ENCODE measurements at places on chromosomes 11 and 22. TPM values are rescaled to one million over a fixed set of nuclear protein-coding genes. Genes with fewer than 3 reads are reported as not detected.

Gene ESAM
- 182 TPM for total RNA-seq

Gene GDPD4
- total RNA-seq, result not detected

- H3K27me3 ChIP-seq, result no peaks in the 10 kb centered on the region
- H3K4me3 ChIP-seq, result no peak overlapping the region
- H3K4me1 ChIP-seq, result no peaks in the 10 kb centered on the region
- no peaks in the 10 kb centered on the region for H3K36me3 ChIP-seq
- peak; percentile 67 for DNase-seq
Observed at GRCh38 chr22:17770180-17771077, 3.8 kb downstream of the BID start.

GRCh38 chr22:42273855-42274451, 3.5 kb upstream of the TCF20 start:
- no peaks in the 10 kb centered on the region for H3K27me3 ChIP-seq
- DNase-seq, result no peak
- H3K4me3 ChIP-seq, result no peak overlapping the region
- no peaks in the 10 kb centered on the region for H3K4me1 ChIP-seq
- H3K27ac ChIP-seq, result no peak overlapping the region

Gene HPX
- 3.0 TPM for total RNA-seq

DNA sequence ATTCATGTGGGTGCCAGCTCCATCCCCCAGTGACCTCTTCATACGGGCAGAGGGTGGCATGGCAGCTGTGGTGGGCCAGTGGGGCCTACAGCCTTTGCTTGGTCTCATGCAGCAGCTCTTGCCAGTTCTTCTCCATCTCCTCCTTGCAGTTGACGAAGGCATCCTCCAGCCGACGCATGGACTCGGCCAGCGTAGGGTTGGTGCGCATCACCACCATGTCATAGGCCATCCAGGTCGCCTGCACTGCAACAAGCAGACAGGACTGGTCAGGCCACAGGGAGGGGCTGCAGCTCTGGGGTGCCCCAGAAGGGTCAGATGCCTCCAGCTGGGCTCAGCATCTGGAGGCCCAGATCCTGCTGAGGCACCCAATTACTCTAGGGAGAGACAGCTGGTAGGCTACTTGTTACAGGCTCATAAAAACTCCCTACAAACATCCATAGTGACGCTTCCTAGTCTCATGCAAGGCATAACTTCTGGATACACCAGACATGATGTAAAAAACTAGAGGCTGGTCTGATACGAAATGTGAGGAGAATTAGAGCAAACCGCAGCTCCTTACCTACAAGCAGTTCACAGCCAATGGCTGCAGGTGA, 5.6 kb downstream of the KLHDC7B start:
- H3K4me3 ChIP-seq, result no peak overlapping the region
- no peak overlapping the region for H3K27ac ChIP-seq
- no peaks in the 10 kb centered on the region for H3K4me1 ChIP-seq
- H3K27me3 ChIP-seq, result no peaks in the 10 kb centered on the region
- no peaks in the 10 kb centered on the region for H3K36me3 ChIP-seq

Gene CHRNA10
- total RNA-seq, result 4.0 TPM

Gene DGAT2
- total RNA-seq, result 4.4 TPM

- no peaks in the 10 kb centered on the region for H3K27me3 ChIP-seq
- H3K27ac ChIP-seq, result no peak overlapping the region
- DNase-seq, result no peak
- H3K4me3 ChIP-seq, result no peak overlapping the region
Observed at GRCh38 chr11:100501450-100501849, 185.6 kb upstream of the ARHGAP42 start.

Gene BTBD18
- total RNA-seq, result not detected

- H3K36me3 ChIP-seq, result no peaks in the 10 kb centered on the region
- H3K4me1 ChIP-seq, result no peaks in the 10 kb centered on the region
- H3K27me3 ChIP-seq, result no peaks in the 10 kb centered on the region
- DNase-seq, result no peak
Observed at GRCh38 chr11:112343368-112344039, 82.8 kb upstream of the PLET1 start.

DNA sequence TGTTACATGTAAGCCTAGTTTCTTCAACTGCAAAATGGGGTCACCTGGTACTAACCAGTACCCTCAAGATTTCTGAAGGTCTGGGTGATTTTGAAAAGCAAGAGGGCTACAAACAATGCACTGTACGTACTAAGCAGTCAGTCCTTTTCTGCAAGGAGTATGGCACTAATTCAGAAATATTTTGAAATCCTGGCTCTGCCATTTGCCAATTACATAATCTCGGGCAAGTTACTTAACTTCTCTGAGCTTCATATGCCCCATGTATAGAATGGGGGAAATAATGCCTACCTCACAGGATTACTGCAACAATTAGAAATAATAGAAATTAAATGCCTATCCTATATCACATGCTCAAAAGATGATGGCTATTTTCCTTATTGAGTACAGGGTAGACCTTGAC, 60.7 kb upstream of the CCDC89 start:
- H3K27me3 ChIP-seq, result no peaks in the 10 kb centered on the region
- DNase-seq, result no peak
- no peaks in the 10 kb centered on the region for H3K36me3 ChIP-seq
- H3K4me1 ChIP-seq, result no peaks in the 10 kb centered on the region
- H3K4me3 ChIP-seq, result no peak overlapping the region
- H3K27ac ChIP-seq, result no peak overlapping the region

Gene RAB30
- total RNA-seq, result 44.1 TPM

Gene ACR
- total RNA-seq, result 1.6 TPM
